ENCODE measurements at places on chromosomes 13 and 19.
A peak's percentile ranks its signal among the peaks of the same experiment; 100 is the strongest.

DNA sequence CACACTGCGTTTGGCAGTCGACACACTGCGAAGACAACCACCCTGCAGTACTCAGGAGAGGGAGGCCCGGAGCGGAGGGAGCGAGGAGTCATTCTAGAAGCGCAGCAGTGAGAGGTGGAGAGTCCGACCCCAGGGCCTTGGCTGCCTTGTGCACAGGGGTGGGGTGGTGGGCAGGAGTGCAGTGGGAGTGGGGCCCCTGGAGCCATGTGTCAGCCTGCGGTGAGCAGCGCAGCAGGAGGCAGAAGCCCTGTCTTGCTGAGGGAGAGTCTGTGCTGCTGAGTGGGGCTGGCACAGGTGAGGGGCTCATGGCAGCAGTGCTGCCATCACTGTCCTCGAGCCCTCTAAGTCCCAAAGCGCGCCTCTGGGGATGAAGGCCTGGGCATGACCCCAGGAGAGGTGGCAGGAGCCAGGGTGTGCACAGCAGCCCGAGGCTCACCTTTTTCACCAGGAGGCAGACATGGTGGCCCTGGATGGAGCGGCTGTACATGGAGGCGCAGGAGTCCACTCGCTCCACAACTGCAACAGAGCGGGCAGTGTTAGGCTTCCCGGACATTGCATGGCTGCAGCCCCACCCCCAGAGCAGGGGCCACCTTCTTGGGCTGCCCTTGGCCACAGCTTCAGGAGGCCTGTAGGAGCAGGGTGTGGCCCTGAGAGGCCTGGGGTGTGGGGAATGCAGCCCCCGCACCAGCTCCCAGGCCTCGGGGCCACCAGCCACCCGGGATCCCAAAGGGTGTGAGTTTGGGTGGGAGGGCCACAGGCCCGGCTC, 11.7 kb downstream of the IZUMO4 start:
- no peak for DNase-seq

DNA sequence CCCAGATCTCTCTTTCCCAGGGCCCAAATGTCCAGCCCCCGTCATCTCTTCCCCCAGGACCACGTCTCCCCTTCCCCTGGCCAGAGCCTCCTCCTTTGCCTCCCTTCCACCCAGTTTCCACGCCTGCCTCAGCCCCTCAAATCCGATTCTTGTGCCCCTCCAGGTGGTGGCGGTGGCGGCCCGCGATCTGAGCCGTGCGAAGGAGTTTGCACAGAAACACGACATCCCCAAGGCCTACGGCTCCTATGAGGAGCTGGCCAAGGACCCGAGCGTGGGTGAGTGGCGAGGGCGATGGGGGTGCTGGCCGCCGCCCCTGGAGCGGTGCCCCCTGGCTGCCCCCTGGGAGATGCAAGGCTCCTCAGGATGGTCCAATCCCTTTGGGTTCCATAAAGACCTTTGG, 1.3 kb downstream of the DHDH start:
- DNase-seq = no peak

GRCh38 chr13:38941353-38941945, 49.2 kb downstream of the STOML3 start:
- DNase-seq = no peak

GRCh38 chr13:49369866-49370265, 74.0 kb downstream of the CAB39L start:
- DNase-seq = no peak

GRCh38 chr19:55077106-55077505, 1.4 kb downstream of the EPS8L1 start:
- DNase-seq = no peak

- DNase-seq = no peak
These were observed 420.4 kb upstream of the GPC6 start for GRCh38 chr13:92806215-92806614.

DNA sequence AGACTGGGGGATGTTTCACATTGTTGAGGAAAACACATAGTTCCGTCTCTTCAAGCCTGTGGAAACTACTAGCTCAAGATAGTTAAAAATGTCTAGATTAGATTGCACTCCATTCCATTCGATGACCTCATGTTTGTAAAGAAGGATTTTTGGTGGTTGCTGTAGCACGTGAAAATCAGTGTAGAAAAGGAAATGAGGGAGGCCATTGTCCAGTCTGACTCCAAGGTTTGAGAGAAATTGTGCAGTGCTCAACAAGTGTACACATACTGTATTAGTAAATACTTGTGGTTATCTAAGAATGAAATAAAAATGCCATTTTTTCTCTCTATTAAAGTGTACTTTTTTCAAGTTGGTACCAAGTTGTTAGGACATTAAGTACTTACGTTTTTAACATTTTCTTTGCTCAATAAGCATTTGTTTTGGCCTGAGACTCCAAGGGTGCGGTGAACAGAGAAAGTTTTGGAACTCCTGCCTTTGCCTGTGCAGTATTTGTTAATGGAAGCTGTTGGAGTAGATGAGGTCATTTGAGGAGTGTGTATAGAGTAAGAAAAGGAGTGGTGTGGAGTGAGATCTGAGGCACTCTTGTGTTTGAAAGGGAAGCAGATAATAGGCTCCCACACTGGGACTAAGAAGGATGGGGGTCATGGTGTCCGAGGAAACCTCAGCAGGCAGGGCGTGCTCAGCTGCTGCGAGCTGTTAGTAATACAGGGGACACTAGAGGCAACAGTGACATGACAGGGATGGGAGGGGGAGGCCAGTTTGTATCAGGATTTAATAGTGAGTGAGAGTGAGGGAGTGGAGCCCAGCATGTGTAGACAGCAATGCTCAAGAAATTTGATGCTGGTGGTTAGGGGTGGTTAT, 4.4 kb downstream of the WASF3 start:
- no peak for DNase-seq

DNA sequence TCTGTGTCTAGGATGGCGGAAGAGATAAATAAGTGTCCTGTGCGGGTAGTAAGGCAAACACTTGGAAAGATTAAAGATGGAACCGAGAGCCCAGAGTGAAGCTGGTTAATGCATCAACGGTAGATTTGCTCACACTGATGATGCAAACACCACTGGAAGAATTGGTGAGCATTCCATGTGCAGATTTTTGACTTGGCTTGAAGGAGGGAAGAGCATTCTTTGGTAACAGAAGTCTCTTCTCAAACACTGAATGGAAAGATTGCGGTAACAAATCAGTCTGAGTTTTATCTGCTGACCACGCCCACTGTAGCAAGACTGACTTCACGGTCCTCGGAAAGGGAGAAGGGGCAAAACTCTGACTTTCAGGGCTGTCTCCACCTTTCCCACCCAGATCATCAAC, 112.5 kb downstream of the COL4A1 start:
- DNase-seq = no peak

DNA sequence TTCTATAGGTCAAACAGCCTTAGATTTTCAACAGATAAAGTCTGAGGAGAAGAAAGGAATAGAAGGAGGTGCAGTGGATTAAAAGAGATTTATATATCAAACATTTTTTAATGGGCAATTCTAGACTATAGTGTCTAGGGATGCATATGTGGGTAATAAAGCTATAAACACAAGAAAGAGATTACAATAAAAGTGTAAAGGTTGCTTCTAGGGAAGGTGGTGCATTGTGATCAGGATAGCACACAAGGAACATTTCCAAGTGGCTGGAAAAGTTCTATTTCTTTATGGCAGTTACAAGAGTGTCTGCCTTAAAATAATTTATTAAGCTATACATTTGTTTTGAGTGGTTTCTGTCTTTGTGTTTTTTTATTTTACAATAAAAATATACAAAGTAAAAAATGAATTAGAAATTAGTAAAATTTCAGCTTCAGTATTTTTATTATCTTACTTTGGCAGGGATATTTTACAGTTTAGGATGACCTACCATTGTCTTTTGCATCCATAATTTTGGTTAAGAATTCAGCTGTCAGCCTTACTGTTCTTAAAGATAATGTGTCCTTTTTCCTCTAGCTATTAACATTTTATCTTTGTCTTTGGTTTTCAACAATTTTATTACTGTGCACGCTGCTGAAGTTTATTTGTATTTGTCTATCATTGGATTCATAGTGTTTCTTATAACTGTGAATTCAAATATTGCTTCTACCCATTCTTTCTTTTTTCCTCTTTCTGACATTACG, 221.8 kb downstream of the LACC1 start:
- DNase-seq = no peak

DNA sequence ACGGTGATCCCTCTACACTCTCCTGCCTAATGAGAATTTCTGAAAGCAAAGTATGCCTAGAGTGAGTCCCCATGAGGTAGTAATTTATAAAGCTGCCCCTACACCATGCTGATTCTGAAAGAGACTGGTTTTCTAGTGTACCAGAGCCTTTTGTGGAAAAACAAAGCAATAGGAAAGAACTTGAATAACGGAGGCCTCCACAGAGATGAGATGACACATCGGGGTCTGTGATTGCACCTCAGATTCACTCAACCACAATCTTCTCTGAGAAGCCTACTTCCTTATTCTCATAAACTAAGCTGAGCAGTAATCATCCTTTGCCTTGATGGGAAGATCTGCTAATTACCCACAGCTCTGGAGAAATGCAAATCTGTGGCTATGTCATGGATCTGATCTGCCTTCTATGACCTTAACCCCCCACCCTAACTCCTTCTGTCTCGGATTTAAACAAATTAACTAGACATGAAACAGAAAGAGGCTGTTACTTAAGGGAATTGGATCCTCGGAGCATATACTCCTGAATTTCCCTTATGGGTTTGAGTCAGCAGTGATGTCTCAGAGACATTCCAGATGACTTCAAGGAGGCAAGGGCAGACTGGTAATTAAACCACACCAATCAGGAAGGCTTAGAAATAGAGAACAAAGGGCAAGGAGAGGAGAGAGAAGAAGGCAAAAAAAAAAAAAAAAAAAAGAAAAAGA, 128.0 kb downstream of the DCT start:
- no peak for DNase-seq

DNA sequence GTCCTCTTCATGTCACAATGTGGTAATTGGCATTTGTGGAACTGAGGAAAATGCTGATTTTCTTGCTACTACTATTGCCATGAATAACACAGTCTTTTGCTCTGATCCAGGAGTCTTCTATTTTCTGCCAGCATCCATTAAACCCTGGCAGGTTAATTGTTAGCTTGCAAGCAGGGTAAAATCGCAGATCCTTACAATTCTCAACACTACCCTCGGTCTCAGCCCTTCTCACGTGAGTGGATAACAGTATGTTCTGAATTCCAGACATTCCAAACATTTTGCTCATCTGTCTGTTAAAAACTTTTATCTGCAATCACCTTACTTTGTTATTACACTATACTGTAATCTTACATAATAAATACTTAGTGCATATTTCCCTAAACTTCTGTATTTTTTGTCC, 251.3 kb upstream of the ATXN8OS start:
- DNase-seq = no peak

- DNase-seq = no peak
These were observed 27.5 kb downstream of the VRK3 start for GRCh38 chr19:49997709-49998108.

- peak; percentile 28 for DNase-seq
These were observed 11.7 kb downstream of the RAP2A start for GRCh38 chr13:97445522-97446187.

GRCh38 chr19:45767881-45768654, 984 bp downstream of the SIX5 start:
- no peak for DNase-seq

DNA sequence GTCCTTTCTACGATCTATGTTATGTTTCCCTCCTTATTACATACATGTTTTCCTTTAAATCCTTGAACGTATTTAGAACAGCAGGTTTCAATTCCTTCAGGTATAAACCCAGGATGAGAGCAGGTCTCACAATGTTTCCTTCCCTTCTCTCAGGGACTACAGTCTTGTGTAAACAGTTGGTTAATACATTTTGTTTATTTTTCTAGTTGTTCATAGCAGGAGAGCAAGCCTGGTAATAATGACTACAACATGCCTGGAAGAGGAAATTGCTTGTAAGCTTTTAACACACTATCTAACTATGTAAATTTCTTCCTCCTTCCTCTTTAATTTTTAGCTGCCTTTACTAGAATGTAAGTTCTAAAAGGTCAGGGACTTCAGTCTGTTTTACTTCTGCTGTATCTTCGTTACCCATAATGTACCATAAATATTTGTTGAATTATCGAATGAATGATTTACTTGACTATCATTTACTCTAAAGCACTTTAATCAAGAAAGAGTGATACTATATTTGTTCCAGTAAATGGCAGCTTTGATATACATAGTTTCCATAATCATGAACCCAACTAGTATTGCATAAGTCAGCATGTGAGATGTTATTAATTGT, 28.9 kb upstream of the TNFRSF19 start:
- DNase-seq = no peak

GRCh38 chr19:13977803-13978202, 25.5 kb downstream of the DCAF15 start:
- no peak for DNase-seq

DNA sequence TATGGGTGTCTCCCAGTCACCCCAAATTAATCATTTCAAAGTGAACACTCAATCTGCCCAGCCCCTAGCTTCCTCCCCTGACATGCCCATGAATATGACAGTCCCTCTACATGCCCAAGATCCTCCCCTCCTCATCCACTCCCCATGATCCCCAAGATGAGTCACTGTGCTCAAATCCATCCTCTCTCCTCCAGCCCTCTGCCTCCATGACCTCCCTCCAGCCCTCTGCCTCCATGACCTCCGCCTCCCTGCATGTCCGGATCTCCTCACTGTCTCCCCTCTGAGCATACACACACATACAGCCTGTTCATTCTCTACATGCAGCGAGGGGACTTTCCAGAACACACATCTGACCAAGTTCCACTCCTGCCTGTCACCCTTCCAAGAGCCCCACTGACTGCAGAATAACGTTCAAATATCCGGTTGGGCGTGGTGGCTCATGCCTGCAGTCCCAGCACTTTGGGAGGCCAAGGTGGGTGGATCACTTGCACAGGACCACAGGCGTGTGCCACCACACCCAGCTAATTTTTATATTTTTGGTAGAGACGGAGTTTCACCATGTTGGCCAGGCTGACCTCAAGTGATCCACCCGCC, 18.4 kb upstream of the FEM1A start:
- DNase-seq = no peak

DNA sequence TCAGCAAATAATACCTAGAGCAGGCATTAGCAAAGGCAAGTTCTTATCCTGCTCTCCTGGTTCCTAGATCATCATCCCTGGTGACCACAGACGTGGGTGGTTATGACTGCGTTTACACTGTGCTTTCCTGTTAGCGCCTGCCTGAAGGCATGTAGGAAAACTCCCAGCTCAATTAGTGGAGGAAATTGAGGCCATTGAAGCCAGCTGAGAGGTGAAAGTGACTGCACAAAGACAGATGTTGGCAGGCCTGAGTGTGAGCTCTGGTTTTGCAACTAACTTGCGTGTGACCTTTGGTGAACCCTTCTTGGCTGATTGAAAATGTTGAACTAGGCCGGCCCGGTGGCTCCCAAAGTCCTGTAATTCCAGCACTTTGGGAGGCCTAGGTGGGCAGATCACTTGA, 17.5 kb upstream of the NWD1 start:
- no peak for DNase-seq

- DNase-seq = no peak
These were observed 945.5 kb upstream of the SLC10A2 start for GRCh38 chr13:104011505-104012241.
